HTR-8/SVneo (cell line): ENCODE measurements at places on chromosomes 16 and 17.

GRCh38 chr17:66602659-66603384 lies 232.1 kb upstream of the CACNG5 start:
- DNase-seq = peak; percentile 45

DNA sequence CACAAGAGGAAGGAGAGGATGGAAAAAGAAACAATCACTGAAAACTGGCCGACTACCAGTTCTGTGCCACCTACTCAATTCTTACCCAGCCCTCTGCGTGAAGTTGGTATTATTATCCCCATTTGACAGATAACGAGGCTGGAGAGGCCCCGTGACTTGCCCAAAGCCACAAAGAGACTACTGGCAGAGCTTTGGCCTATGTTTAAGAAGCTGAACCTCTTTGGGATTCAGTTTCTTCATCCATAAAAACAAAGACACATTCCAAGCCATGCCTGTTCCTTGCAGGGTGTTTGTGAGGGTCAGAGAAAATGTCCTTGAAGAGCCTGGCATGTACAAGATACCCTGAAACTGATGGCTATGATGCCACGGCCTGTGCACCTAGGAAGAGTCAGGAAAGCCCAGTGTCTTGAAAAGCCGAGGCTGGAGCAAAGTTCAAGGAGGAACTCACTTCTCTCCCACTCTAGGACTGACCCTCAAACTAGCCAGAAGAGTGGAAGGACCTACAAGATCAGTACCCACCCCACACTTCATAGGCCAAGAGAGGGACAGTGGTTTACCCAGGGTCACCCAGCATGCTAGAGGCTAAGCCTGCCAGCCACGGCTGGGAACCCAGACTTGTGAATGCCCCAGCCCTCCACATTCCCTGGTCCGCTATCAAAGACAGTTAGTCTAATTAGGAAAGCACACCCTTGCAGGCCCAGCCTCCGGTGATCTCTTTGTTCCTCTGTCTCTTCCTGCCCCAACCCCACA lies 1.6 kb upstream of the ACSF2 start:
- DNase-seq = no peak

- DNase-seq = no peak
Observed at GRCh38 chr17:68020409-68020756, 15.2 kb upstream of the KPNA2 start.

GRCh38 chr17:81027591-81028505 lies 7.1 kb upstream of the BAIAP2 start:
- no peak for DNase-seq

DNA sequence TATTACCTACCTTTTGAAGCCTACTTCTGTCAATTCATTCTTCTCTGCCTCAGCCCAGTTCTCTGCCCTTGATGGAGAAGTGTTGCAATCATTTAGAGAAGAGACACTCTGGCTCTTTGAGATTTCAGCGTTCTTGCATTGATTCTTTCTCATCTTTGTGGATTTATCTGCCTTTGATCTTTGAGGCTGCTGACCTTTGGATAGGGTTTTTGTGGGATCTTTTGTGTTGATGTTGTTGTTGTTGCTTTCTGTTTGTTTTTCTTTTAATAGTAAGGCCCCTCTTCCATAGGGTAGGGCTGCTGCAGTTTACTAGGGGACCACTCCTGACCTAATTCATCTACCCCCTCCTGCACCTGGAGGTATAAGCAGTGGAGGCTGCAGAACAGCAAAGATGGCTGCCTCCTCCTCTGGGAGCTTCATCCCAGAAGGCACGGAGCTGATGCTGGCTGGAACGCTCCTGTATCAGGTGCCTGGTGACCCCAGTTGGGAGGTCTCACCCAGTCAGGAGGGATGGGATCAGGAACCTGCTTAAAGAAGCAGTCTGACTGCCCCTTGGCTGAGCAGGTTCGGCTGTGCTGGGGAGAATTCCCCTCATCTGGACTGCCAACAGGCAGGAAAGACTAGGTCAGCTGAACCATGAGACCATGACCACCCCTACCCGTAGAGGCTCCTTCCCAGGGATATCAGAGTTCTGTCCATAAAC lies 28.0 kb downstream of the NFATC3 start:
- DNase-seq = no peak

- no peak for DNase-seq
Observed at GRCh38 chr17:41982026-41982760, 15.6 kb downstream of the CNP start.

- peak; percentile 17 for DNase-seq
Observed at GRCh38 chr17:71765437-71765836, 355.4 kb upstream of the SOX9 start.

DNA sequence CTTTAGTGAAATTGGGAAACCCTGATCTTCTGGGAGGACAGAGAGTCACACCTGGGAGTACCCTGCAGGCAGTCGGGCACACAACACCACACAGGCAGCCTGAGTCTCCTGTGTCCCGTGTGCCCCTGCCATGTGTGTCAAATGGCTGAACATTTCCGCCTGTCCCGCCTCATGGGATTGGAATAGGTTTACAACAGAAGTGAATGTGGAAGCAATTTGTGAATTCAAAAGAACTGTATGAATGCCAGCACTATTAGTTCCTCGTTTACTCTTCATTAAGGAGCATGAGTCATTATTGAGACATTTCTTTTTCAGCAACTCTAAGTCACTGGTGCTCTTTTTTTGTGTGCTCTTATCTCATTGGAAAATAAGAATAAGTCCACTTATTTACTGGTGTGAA lies 226.5 kb downstream of the PMP22 start:
- DNase-seq = no peak

DNA sequence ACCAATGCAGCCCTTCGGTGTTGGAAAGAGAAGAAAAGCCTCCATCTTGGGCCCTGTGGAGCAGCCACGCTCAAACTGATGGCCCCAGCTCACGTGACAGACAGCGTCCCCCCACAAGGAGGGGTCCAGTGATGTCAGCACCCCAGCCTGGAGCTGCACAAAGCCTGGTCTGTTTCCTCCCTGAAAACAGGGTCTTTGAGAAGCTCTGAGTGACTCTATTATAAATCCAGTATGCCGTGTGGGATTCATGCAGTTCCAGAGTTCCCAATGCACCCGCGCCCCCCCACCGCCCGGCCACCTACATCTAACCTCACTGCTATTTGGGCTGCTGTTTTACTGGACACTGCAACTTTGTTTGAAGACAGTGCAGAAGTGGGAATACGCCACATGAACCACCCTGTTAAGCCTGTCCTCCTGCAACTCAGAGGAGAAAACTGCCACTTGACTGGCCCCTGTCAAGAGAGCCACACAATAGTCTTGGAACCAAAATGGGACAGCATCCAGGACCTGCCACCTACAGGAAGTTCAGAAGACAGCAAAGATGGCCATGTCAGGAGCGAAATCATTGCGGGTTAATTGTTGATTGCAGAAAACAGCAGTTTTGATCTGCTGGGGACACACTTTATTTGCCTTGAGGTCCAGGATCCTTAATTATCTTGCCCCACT lies 33.1 kb downstream of the PMP22 start:
- no peak for DNase-seq

DNA sequence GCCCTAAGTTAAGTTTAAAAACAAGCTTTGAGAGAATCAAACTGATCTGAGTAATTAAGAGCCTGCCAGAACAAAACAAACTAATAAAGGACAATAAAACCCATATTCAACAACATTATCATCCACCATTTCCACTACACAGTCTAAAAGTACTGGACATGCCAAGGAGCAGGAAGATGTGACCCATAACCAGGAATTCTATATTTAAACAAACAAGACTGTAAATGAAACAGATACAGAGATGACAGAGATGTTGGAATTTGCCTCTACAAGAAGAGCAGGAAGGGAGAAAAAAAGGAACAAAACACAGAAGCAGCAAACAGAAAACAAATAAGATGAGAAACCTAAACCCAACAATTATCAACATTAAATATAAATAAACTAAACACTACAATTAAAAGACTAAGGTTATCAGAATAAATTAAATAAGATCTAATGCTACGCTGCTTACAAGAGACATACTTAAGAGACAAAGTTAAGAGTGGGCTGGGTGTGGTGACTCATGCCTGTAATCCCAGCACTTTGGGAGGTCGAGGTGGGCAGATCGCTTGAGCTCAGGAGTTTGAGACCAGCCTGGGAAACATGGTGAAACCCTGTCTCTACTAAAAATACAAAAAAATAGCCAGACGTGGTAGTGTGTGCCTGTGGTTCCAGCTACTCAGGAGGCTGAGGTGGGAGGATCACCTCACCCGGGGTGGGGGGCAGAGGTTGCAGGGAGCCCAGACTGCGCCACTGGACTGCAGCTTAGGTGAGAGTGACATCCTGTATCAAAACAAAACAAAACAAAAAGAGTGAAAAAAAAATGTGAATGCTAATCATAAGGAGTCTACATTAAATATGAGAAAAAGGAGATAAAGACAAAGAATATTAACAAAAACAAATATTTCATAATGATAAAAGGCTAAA lies 50.6 kb downstream of the CREBBP start:
- no peak for DNase-seq

DNA sequence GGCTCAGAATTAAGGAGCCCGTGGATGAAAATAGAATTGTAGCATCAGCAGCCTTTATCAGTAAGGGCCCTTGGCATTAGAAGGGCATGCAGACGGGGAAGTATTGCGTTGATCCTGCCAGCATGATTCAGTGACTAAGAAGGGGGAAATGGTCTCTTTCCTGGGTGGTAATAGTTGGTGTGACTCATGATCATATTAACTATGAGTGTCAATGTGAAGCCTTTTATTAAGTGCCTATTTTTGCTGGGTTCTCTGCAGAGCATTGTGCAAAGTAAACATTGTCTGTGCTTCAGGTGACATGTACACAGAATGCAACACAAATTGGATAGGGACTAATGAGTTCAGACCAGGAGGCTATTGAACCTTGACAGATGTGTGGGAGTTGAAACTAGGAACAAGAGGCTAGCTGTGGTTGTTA lies 24.5 kb downstream of the RCVRN start:
- peak; percentile 56 for DNase-seq

GRCh38 chr17:42227849-42228700 lies 33.8 kb upstream of the GHDC start:
- no peak for DNase-seq

DNA sequence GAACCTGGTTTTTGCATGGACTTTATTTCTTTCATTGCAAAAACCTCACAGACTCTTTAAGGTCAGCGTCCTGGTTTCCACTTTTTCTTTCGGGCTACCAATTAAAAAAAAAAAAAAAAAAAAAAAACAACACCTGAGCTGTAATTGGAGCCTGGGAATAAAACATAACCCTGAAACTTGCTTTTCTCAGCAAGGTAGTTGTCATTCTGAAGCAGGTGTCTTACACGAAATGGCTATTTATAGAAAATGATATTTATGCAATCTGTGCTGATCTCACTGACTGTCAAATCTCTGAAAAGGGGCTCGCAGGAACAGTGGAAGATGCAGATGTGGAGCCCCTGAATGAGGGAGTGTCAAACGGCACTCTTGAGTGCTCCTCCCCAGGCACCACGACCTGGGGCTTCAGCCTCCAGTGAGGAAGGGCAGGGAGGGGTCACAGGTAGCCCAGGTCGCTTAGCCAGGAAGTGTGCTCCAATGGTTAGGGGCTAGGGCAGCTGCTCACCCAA lies 10.4 kb upstream of the COTL1 start:
- no peak for DNase-seq

DNA sequence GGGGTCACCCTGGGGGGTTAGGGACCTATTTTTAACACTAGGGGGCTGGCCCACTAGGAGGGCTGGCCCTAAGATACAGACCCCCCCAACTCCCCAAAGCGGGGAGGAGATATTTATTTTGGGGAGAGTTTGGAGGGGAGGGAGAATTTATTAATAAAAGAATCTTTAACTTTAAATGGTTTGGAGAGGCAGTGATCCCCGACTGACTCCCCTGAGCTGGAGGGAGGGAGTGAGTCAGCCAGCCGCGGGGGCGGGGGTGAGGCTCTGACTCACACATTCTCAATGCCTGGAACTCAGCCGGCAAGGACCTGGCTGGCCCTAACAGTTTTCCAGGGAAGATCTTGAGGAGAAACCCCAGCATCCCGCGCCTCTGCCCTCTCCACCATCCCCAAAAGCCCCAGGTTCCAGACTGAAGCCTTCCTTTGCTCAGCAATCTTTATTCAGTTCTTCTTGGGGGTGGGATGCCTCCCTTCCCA lies 1.5 kb downstream of the HCFC1R1 start:
- DNase-seq = peak; percentile 85

- DNase-seq = no peak
Observed at GRCh38 chr17:42754782-42755181, 6.2 kb upstream of the RAMP2 start.

DNA sequence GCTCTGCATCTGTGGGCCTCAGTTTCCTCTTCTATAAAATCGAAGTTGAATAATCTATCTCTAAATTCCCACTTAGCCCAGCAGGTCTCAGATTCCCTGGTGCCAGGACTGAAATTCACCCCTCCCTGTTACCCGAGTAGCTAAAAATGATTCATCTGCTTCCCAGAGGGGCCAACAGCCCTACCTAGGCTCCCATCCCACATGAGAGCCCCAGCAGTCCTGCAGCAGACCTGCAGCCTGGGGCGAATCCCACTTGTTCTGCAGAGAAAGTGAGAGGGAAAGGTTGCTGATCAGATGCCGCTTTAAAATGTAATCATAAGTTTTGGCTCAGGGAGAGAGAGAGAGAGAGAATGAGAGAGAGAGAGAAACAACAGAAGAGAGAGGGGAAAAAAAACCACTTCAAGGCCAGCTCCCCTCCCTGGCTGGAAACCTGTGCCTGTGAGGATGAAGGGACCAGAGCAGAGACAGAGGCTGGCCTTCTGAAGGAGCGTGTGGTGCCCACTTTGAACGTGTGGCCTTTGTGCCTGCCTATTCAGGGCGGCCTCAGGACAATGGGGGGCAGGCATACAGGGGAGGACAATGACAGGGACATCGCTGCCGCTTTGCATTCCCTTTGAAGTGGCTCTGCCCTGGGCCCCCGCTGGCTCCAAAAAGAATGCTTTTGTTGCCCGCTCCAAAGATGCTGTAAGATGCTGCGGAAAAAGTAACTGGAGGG lies 85.2 kb upstream of the NKD1 start:
- no peak for DNase-seq

GRCh38 chr16:10514369-10515055 lies 65.9 kb downstream of the EMP2 start:
- DNase-seq = peak; percentile 45

DNA sequence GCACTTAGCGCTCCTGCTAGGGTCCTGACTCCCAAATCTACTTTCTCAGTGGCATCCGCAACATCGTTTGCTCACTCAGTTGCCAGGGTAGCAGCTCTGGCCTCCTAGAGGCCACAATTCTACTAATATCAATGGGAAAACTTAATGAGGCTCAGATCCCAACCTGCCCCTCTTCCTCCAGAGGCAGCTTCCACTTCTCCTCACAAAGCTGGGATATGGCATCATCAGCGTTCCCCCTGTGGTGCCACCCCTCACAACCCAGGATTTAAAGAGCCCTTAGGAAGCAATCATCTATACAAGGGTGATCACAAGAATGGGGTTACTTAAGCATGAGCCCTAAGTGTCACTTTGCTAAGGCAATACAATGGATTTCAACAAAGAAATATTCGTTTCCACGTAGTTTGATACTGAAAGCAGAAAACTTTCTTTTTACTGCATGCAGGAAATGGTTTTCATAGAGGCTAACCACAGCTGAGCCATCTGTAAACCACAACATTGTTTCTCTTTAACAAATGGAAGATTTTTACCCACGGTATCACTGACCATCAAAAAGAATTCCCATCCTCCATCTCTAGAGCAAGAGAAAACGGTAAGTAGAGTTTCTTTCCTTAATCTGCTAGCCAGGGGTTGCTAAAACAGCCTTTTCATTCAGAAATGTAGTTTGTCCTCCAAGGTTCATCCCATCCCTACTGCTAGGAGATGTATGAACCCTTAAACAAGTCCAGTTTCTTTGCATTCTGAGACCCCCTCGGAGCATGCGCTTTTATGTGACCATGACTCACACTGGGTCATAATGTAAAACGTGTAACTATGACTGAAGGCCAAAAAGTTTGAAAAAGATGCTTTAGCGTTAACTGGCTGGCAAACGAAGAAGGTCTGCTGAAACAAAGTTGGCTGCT lies 68.3 kb upstream of the BCAR1 start:
- peak; percentile 66 for DNase-seq

- peak; percentile 84 for DNase-seq
Observed at GRCh38 chr17:15963670-15964110, 18.8 kb downstream of the ADORA2B start.
